ENCODE measurements at places on chromosomes 7 and 10.

- no peak for DNase-seq
Measured at GRCh38 chr10:103720964-103721335, 134.4 kb downstream of the SH3PXD2A start.

DNA sequence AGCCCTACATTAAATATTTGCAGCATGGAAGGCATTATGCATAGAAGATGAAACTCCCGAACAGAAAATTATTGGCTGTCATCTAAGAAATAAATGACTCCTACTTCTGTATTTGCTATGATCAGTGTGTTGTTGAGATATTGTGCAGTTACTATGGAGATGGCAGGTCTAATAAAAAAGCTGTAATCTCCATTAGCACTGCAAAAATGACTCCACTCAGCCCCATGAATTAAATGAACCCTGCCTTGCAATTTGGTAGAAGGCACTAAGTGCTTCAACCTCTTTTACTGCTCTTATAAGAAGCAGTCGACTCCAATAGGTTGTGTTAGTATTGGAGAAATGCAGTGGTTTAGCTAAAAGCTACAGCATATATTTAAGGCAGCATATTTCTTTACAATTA, 290.0 kb upstream of the PHYHIPL start:
- no peak for DNase-seq

- DNase-seq, result no peak
Measured at GRCh38 chr10:5589661-5590511, 65.1 kb downstream of the CALML3 start.

- DNase-seq, result peak; percentile 84
Measured at GRCh38 chr7:25857376-25858067, 294.5 kb upstream of the NFE2L3 start.

DNA sequence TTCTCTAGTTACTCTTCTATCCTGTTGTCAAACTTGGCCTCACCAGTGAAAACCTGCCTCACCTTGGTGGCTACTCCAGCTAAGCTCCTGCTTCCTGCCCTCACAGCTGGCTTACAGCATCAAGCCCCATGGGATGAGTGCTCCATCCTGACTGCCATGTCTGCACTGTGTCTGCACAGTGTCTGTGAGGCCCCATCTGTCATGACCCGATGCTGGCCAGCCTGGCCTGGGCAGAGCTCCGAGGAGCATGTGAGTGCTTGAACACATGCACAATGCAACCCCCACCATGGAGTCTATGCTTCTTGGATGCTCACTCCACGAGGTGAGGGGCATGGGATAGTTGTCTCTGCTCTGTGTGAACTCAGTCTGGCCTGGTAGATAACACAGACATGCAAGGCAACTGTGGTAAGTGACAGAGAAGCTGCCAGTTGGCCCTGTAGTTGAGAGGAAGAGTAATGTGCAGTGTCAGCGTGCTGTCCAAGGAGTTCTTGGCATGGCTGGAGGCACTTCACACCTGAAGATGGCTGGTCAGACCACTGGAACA, 207.1 kb upstream of the ZNF32 start:
- DNase-seq, result no peak

DNA sequence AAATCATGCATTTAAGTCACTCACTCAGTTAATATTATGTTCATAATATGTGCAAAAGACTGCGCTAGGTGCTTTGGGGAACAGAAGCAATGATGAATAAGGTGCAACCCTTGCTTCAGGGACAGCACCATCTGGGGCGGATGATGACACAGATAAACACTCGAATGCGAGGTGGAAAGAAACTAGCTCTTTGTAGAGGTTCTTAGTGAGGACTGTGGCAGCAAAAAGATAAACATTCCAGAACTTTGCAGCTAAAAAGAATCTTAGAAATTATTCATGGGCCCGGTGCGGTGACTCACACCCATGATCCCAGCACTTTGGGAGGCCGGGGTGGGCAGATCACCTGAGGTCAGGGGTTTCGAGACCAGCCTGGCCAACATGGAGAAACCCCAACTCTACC, 29.8 kb upstream of the CHST15 start:
- DNase-seq, result no peak

GRCh38 chr7:26331789-26332188, 40.1 kb downstream of the SNX10 start:
- no peak for DNase-seq

DNA sequence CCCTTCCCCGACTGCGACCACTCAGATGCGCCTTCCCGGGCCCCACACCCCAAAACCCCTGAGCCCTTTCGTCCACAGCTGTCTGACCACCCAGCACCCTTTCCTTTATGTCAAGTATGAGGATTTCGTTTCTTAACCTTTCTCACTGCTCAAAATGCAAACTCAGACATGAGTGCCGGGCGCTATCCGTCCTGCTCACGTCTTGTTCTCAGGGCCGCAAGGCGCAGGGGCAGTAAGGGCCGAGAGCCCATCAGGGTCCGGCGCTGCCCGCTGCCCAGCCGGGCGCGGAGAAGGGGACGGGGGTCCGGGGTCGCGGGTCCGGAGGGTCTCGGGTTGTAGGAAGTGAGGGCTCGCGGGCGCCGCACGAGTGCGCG, 670 bp upstream of the RBM33 start:
- DNase-seq, result no peak

DNA sequence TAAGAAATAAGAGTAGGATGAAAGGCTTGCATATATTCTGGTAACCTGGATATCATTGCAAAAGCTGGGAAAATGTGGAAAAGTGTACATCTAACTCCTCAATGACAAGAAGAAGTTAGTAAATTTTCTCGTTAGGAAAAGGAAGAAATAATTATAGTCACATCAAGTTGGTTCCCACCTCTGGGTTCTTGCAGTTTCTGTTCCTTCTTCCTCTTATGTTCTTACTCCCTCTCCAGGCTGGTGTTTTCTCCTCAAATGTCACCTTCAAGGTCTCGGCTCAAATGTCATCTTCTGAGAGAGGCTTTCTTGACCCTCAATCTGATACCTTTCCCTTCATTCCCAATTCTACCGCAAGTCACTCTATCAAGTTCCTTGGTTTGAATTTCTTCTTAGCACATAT, 64.4 kb downstream of the ENTPD1 start:
- DNase-seq, result no peak

DNA sequence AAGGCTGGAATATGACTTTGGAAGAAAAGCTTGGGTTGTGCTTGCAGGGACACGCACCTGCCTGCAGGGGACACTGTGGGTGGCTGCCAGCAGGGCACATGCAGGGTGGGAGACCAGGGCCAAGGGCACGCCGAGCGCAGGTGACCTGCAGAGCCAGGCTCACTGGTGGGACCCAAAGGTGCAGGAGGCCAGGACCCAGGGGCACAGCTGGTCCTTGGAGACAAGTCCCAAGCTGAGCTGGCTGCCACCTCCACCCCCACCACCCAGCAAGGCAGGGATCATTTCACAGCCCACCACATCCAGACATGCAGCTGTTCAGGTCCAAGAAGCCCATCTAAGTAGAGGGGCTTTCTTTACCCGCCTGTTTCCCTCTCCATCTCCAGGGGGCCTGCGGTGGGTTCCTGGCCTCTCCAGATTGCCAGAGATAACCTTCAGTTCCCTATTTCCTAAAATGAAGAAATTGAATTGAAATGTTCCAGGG, 13.8 kb upstream of the CLIP2 start:
- DNase-seq, result no peak

DNA sequence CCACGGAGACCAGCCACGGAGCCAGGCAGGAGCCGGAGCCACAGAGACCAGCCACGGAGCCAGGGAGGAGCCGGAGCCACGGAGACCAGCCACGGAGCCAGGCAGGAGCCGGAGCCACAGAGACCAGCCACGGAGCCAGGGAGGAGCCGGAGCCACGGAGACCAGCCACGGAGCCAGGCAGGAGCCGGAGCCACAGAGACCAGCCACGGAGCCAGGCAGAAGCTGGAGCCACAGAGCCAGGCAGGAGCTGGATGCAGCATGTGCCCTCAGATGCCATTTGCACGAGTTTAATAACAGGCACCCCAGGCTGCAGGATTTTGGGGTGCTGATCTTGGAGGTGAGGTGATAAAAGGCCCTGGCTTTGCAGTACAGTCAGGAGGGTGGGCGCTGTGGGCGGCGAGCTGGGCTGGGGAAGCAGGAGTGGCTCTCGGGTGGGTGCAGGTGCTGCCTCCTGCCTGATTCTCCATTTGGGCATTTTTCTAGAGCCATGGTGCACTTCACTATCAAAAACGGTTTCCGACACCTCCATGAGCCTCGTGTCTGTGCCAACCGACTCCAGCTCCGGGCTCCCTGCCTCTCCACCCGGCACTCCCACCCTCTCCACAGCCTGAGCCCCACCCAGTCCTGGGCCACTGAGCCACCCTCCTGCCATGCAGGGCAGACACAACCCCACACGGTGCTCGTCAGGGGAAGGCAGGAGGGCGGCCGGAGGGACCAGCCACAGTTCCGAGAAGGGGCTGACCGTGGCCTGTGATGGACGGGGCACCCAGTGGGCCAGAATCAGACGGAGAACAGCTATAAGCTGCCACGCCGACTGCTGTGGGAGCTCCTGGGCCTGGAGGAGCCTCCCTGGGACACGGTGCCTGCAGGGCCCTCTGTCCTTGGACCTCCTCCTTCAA, 40.8 kb upstream of the NKX6-2 start:
- DNase-seq, result no peak
